ENCODE measurements at places on chromosomes 1 and 21.

GRCh38 chr1:211660718-211661222, 14.7 kb downstream of the NEK2 start:
- DNase-seq, result no peak

DNA sequence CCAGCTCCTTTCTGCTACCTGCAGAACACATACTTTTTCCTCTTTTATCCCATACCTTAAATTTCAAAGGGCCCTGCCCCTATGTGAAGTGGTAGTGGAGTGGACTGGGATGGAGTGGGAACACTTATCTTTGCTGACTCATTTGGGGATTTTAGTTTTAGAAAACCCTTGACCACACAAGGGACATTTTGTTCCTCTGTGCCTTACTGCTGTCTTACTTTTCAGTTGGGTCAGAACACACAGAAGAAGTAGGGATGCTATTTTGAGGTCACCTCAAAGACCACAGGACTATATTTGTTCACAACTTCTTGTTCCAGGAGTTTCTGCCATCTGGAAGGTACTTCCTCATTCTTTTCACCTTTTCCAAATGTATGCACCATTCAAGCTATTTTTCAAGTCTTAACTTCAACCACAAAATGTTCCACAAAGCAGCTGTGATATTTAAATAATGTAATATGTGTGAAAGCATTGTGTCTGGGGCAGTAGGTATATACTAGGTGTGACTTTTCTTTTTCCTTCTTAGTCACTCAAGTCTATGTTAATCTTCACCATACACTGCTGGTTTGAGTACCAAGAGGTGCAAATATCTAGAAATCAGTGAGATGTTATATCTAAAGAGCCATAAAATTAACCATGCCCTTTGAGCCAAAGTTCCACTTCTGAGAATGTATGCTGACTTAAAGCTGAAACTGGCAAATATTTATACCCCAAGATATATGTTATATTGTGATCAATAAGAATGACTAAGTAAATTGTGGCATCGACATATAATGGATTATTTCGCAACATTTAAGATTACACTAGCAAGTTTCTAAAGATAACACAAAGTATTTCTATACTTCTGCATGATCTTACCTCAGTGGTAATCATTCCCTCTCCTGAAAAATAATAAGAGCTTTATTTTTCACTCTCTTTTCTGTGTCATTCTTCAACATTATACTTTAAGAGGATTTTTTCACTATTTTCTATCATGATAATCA, 308.5 kb downstream of the MRPL39 start:
- DNase-seq, result no peak

- no peak for DNase-seq
Measured at GRCh38 chr1:5947978-5948680, 44.1 kb downstream of the NPHP4 start.

- DNase-seq, result no peak
Measured at GRCh38 chr21:38439426-38439825, 58.9 kb downstream of the ERG start.

DNA sequence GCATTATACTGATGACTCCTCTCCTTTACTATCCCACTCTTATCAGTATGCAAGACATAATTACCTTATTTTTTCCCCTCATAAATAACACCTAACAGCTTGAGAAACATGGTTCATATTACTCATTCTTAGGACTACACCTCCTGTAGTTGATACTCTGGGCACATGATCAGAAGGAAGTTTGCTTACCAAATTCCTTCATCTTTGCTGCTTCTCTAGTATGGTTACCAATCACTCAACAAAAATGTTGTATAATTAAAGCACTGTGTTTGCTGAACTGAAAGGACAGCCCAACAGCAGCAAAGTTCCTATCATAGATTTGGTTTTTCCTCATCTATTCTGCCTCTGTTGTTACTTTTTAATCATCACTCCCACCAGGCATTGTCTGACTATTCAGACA, 586.3 kb downstream of the LRRIQ3 start:
- DNase-seq, result no peak

- no peak for DNase-seq
Measured at GRCh38 chr1:217021956-217022355, 298.7 kb upstream of the ESRRG start.

DNA sequence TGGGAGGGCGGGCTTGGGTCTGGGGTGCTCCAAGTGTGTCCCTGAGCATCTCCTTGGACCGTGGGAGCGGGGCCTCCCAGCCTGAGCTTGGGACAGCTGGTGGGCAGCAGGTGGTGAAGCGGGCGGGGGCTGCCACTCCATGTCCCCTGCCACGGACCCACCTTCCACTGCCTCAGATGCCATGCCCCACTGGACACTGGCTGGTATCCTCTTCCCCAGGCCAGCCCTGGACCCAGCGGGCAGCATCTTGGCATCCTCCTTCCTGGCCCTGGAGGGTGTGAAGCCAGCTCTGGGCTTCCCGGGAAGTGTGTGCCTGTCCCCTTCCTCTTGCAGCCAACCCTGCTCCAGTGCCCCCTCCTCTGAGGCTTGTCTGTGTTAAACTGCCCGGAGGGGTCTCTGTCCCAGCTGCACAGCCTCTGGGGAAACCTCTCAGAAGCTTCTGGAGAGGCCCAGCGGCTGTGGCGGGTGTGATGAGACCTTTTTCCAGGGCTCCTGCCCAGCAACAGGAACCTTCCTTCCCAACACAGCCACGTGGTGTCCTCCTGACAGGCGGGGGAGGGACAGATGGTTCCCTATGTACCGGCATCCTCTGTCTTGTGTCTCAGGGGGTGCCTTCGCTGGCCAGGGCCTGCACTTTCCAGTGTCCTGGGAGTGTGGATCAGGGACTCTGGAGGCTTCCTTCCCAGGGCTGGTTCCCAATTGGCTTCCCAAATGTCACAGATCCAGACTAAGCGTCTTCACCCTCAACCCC, 81.6 kb upstream of the DISP3 start:
- no peak for DNase-seq

DNA sequence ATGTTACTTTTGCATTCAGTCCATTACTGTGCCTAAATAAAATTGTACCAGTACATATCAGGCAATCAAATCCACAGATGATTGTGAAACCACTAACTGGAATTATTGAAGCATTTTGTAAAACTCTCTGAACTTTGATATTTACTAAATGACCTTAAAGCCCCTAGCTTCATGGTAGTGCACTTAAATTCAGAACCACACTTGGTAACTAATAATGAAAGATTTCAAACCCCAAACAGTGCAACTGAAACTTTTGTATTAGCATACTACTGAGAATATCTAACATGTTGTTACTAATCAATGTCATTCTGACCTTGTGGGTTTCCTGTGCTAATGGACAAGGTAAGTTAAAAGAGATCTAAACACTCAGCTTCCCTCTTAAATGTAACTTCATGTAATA, at the start of gene CFHR3:
TSS of gene CFHR3 (plus strand) at position 238 of the 400 bp plus-strand sequence. CDS start at position 285, 47 bp downstream.
- DNase-seq, result no peak

GRCh38 chr1:191695865-191696264, 462.4 kb upstream of the RGS18 start:
- DNase-seq, result no peak

- DNase-seq, result no peak
Measured at GRCh38 chr1:69919129-69919921, 286.1 kb downstream of the LRRC40 start.

DNA sequence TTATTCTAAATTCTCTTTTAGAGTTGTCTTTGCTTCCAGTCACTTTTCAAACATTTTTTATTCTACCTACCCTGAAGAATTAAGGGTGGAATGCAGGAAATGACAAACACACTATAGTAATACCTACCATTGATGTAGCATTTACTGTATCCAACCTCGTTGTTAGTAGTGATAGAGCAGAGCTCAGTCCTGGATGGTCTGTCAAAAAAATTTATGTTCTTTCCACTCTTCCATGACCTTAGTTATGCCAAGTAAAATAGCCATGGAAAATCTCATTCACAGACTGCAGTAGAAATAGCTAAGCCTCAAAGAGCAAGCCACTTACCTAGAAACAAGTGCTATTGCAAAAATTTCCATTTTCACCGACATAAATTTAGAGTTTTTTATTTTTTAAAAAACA, 74.6 kb downstream of the CRB1 start:
- DNase-seq, result no peak

DNA sequence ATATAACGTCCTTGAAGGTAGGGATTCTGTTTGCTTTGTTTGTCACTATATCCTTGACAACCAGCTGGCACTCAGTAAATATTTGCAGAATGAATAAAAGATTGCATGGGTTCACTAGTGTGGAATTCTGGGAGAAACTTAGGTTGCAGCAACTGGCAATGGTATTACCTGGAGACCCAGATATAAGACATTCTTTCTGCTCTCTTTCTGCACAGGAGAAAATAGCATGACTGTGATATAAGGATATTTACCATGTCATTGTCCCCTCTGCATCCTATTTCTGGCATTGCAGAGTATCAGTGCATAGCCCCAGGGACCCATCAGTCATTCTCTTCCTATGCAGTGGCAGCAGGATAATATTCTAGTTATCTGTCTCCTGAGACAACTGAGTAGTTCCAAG, 308.9 kb upstream of the LRRC7 start:
- no peak for DNase-seq

- DNase-seq, result no peak
Measured at GRCh38 chr1:244400974-244401373, 50.7 kb downstream of the ADSS2 start.

DNA sequence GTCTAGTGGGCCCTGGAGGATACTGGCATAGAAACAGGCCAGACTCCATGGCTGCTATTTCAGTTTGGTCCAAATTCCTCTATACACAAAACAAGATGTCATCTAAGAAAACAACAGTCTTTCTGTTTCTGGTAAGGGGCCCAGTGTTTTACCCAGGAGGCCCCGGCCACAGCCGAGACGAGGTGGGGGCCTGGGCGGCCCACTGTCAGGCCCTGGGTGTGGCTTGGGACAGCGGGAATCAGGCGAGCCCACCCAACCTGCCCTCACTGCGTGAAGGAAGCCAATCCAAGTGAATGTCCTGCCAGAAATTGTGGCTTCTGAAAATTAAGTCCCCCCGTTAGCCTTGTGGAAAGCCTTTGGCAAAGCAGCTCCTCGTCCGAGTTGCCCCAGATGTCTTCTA, 31.2 kb upstream of the GPR153 start:
- DNase-seq, result no peak

- no peak for DNase-seq
Measured at GRCh38 chr1:26703478-26703877, 7.7 kb downstream of the ARID1A start.

DNA sequence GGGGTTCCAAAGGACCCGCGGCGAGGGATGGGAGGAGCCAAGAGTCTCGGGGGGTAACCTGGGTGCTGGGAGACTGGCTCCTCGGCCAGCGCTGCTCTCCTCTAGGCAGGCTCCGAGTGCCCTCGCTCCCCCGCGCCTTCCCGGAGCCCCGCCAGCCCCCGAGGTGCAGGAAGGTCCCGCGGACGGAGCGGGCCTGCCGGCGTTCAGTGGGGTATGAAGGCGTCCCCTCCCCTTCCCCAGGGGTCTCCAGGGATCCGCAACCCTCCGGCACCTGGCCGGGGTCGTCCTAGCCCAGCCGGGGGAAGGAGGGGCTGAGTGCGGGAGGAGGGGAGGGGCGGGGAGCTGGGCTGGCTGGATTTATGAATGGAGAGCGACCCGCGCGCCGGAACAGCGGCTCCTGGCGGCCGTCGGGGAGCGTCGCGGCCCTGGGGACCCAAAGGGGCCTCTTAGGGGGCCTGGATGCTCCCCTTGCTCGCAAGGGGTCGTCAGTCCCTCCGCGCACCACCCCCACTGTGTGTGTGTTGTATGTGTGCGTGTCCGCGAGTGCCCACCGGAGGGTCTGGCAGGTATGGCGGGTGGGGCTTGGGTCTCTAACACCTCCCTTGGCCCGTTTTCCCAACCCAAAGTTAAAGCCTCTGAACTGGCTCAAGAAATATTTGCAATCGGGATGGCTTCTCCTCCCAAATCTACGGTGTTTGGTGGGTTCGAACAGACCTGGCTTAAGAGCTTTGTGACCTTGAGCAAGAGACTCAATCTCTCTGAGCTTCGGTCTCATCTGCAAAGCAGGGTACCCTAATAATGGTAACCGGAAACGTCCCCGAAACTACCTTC, 642 bp downstream of the HCRTR1 start:
- peak; percentile 27 for DNase-seq

DNA sequence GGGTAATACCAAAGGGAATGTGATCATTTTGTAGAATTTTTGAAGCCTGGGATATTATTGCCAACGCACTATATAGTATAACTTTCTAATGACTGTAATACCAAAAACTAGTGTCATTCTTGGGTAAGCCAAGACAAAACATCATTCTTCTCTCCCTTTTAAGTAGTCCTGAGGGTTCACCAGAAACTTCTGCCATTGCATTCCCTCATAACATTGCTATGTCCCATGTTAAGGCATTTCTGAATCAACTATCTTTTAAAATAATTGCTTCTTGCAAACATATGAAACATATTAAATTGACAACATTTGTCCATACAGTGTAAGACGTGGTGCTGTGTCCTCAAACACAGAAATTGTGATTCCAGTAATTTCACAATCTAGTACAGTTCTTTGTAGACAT, 29.9 kb upstream of the C1orf21 start:
- no peak for DNase-seq

GRCh38 chr1:15027515-15027986, 126.0 kb upstream of the TMEM51 start:
- DNase-seq, result no peak

- no peak for DNase-seq
Measured at GRCh38 chr1:200198236-200198635, 170.7 kb downstream of the NR5A2 start.

GRCh38 chr1:120178799-120179756, 2.8 kb upstream of the SEC22B start:
- no peak for DNase-seq
